ENCODE measurements at places on chromosomes 11 and 22.

DNA sequence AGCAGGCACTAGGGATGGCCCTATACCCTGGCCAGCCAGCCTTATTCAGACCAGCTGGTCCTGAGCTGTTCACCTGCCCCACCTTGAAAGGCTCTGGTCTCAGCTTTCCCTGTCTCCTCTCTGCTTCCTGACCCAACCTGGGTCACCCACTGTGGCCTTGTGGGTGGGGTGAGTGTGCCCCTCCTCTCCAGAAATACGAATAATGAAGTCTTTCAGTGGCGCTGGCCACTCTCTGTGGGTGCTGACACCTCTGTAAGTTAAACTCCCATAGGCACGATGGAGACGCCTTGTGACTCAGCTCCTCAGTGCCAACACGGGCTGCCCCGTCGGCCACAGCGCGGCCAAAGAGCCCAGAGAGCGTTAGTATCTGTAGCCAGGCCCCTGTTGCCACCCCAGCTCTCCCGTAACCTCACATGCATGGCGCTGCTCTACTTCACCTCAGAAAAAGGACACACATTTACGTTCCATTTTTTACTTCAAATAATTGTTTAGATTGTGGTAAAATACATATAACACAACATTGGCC is 74.6 kb upstream of the SEPTIN5 start:
- DNase-seq, result no peak

DNA sequence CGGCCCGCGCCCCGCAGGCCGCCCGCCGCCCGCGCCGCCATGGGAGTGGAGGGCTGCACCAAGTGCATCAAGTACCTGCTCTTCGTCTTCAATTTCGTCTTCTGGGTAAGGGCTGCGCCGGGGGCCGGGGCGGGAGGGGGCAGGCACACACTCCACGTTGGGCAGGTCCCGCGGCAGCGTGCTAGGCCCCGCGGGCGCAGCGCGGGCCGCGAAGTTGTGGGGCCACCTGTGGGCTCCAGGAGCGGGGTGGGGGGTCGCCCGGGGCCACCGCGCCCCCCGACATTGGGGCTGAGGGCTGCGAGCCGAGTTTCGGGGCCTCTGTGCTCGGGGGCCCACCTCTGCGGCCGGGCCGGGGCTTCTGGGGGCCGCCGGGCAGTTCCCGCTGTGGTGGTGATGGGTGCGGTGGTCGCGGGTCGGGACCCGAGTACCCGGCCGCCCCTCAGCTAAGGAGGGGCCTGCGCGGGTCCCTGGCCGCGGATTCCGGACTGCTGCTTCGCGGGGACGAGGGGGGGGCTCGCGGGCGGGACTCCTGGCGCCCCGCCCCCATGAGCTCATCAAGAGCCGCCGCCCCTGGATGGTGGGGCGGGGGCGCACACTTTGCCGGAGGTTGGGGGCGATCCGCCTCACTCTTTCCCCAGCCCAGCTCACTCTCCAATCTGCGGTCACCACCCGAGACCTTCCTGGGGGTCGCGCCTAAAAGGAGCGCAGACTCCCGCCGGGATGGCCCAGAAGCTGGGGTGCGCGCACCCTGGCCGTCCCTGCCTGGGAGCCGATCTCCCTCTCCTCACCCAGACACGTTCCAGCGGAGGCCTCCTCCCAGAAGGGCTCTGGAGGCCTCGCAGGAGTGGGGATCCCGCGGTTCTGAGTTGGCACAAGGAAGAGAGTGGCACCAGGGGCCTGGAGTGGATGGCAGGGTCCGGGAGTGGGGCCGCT is 667 bp downstream of the CD81 start:
- DNase-seq, result no peak

DNA sequence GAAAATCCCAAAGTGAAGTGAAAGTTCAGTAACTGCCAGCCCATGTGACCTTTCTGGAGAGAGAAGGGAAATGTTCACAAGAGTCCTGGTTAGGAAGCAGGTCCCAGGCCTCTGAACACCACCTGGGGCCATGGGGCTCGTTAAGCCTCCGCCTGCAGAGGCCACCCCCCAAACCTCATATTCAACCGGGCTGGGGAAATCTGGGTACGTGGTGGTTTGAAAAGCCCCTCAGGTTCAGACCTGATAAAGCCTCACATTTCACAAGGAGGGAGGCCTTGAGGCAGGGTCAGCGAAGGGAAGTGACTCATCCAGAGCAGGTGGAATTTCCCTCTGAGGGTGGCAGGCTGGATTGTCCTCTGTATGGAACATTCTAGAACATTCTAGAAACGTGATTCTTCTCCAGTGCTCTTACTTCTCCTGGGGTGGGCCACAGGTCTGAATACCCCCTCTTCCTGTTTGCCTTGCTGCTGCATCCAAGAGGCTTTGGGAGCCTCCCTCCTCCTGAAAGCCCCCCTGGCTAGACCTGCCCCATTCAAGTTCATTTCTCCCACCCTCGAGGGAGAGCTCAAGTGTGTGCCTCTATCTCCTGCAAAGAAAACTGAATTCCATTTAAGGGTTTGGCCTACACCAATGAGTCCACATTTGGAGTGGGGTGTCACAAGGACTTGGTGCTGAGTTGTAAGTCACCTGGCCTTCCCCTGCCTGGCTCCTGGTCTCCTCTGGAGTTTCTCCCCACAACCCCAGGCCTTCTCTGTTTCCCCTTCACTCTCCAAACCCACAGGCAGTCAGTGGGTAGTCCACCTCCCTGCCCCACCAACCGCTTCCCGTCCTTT is 6.3 kb downstream of the FXYD2 start:
- DNase-seq, result no peak

DNA sequence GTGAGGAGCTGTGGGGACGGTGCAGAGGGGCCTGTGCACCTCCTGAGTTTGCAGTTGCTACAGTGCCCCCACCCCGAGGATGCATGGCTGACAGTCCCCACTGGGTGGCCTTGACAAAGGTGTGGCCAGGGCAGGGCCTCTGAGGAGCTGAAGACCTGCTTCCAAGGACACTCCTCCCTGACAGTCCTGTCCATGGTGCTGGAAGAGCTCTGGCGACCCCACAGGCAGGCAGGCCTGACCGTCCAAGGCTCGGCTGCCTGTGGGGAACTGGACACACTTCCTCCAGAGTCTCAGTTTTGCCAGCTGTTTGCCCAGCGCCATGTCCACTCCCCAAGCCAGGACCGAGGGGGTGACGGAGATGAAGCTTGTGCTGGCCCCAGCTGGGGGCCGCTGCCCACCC is 32.7 kb downstream of the BRSK2 start:
- no peak for DNase-seq

DNA sequence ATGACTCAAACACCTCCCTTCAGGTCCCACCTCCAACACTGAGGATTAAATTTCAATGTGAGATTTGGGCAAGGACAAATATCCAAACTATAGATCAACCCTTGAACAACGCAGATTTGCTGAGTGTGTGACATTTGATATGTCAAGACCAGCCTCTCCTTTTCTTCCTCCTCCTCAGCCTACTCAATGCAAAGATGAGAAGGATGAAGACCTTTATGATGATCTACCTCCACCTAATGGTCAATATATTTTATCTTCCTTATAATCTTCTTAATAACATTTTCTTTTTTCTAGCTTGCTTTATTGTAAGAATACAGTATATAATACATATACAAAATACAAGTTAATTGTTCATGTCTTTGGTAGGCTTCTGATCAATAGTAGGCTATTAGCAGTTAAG is 67.5 kb upstream of the MPPED2 start:
- no peak for DNase-seq

Data from CMK (cell line).